Astrocyte of the hippocampus (primary cell): ENCODE measurements at places on chromosomes 5 and 9.

GRCh38 chr9:38228331-38229103 lies 159.5 kb upstream of the SHB start:
- DNase-seq = peak; percentile 18

- DNase-seq = peak; percentile 22
These were observed 58.8 kb upstream of the DHFR start for GRCh38 chr5:80713631-80714030.

- DNase-seq = peak; percentile 78
These were observed at the start of gene TRPM6 for GRCh38 chr9:74887041-74887980. TSS of gene TRPM6 (minus strand) at chr9:74887921. CDS start at chr9:74887856, 65 bp downstream.

GRCh38 chr9:80794197-80794596 lies 895.1 kb downstream of the TLE1 start:
- DNase-seq = no peak

- DNase-seq = peak; percentile 87
These were observed 6.3 kb upstream of the TTLL11 start for GRCh38 chr9:122099271-122099869.

DNA sequence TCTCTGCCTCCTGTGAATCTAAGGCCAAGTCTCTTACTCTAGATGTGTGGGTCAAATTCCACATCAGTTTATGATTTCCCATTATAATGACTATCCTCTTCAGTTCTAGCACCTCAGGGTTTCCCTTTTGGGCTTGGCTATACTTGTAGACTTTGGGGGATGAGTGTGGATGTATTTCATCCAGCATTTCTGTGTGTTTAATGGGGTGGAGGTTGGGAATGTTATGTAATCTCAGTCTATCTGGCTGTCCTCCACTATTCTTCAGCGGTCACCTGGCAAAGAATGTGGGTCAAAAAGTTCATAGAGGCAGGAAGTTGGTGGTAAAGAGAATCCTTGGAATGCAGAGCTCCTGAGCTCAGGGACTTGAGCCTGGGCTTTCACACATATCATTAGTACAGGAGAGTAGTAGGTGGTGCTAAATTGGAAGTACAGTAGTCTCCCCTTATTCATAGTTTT lies 64.9 kb downstream of the CFAP95 start:
- peak; percentile 85 for DNase-seq

- DNase-seq = peak; percentile 91
These were observed 46.8 kb upstream of the ANKRD55 start for GRCh38 chr5:56279979-56280378.

DNA sequence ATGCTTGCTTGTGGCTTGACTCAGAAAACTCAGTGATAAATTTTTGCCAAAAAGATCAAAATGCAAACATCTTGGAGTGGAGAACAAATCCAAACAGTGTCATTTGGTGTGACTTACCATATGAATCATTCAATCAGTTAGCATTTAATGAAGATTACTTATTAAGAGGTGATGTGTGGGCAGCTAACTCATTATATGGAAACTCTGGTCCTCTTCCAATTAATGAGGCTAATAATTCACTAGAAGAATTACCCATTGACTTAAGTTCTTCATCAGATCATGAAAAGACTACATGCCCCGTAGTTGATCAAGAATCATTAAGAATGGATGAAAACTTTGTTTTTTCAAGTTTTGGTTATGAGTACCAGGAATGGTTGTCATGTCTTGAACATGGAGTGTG lies 141.8 kb downstream of the UNC13B start:
- DNase-seq = no peak

GRCh38 chr5:144405991-144406390 lies 235.3 kb downstream of the KCTD16 start:
- no peak for DNase-seq

DNA sequence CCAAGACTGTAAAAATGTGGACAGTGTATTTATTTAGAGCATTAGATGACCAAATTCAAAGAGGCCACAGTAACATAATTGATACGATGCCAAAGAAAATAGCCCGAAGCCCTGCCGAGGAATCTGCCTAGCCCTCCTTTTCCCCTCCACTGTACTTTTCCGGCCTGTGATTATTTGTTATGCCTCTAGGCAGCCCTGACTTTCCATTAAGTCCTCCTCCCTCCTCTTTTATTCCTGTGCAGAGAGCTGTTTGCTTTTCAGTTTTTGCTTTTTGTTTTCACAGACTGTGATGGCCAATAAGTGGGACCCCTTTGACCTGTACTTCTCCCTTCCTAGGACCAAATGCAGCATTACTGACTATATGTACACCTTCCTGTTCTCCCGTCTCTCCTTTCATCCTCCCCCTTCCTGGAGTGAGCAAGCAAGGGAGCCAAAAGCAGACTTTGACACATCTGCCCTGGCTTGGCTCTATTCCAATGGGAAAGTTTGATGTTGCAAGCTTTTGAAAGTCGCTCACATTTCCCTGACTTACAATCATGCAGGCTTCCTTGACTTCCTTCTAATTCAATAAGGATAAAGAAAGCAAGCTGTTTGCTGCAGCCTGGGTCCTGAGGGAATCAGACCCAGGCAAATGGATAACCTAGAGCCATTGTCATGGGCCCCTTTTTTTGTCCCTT lies 76.1 kb downstream of the NREP start:
- peak; percentile 89 for DNase-seq

- peak; percentile 26 for DNase-seq
These were observed 88.6 kb upstream of the GAS1 start for GRCh38 chr9:87035879-87036278.

DNA sequence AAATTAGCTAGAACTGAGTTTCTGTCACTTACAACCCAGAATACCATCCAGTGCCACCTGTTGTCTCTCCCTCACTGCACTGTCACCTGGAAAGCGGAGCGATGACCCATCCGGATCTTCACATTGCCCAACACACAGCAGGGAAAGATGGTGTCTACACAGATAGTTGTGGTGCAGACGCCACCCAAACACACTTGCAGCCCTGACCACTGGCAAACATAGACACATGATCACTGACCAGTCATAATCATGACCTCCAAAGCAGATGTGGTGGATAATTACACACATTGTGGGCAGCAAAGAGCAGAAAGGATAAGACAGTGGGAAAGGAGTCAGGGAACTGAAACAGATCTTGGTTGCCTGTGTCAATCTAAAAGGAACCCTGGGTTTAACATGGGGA lies 64.7 kb downstream of the GABBR2 start:
- DNase-seq = no peak

DNA sequence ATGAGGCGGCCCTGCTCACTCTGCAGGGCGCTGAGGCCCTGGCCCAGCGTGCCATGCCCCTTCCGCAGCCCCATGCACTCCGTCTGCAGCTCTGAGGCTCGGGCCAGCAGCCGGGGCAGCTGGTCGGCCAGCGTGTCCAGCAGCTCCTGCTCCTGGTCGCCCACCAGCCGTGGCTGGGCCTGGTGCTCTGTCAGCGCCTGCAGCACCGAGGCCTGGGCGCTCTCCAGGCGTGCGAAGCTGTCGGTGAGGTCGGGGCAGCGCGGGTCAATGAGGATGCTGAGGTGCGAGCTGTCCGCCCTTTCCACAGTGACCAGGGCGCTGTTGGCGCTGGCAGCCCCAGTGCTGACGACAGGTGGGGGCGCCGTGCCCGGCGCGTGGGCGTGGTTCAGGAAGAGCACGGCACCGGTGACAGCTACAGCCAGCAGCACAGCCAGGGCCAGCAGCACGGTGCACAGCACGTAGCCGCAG lies 9.4 kb downstream of the FIBCD1 start:
- DNase-seq = no peak

DNA sequence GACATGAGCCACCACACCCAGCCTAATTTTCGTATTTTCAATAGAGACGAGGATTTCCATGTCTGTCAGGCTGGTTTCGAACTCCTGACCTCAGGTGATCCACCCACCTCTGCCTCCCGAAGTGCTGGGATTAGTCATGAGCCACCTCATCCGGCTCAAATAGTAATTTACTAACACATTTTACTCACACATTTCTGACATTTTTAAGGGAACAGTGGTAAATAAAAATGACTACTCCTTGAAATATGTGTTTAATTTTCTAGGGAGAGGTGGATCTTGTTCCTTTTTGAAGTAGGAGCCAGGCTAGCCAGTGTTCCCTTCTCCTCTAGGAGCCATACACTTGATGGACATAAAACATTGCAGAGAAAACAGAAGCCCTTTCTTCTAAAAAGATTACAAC lies 55.2 kb upstream of the ERBIN start:
- DNase-seq = peak; percentile 73

- no peak for DNase-seq
These were observed 223.2 kb downstream of the ASTN2 start for GRCh38 chr9:117191504-117192261.
